ENCODE measurements at places on chromosomes 5 and 9.

DNA sequence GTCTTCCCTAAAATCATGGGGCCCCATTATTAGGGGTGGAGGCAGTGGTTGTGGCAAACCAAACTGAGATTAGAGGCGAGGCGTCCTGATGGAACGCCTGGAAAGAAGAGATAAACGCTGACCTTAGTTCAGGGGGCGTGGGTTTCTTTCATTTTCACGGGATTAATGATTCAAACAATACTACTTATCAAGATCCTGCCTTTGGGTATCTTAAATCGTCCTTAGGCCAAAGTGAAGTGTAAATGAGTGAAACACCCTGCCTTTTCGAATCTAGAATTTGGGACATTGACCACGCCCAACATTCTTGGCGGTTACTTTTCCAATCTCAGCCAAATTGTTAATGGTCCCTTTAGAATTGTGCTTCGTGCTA is 1.0 kb upstream of the UBTD2 start:
- DNase-seq = no peak

DNA sequence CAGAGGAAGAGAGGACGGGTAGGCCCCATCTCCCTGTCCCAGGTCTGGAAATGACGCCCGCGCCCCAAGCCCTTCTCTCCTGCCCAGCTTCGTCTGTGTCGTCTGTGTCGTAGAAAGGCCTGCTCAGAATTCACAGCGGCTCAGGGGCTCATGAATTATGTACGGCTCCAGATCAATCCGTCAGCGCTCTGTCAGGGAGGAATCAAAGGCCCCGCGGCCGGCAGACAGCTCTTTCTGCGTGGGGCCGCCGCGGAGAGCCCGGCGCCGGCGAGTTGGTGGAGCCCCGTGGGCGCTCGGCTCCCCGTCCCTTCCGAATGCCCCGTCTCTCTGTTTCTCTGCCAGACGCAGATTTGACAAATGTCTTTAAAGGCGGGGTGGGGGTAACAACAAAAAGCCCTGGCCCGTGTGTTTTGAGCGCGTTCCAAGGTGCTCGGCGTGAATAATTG is 83.8 kb upstream of the RAPGEF1 start:
- DNase-seq = no peak

DNA sequence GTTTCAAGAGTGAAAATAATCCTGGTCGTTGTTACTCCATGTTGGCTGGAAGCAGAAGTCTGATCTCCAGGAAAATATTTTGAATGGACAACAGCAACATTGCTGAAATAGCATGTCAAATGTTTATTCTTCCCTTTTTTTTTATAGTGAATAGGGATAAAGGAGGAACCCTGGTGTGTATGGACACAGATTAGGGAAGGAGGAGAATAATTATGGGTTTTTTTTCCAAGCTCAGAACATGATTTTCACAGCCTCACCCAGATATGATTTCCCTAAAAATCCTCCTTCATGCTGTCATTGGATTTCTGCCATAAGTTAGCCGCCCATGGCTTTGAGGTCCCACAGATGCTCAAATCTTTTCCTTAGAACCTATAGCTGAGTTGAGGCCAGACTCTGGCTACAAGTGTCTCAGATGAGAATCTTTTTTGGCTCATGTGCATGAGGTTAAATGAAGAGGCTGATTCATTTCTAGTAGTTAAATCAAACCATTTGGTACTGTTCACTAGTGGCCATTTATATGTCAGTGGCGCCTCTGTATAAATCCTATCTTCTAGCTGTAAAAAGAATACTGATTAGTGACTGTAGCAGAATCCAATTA is 65.5 kb upstream of the LIFR start:
- no peak for DNase-seq

DNA sequence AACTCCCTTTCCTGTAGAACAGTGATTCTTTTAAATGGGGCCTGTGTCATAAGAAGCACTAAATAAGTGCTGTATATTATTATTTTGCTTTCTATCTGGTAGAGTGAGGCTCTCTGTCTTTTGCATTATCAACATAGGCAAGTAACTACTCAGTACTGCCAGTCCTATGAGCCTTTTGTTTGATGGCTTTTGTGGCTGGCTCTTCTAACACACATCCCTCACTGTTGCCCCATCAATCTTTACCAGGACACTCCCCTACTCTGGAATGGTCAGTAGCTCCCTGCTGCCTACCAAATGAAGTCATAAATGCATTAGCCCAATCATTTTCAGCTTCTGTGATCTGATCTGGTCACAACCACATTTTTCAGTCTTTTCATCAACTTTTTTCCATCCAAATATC is 137.6 kb downstream of the INSYN2B start:
- DNase-seq = no peak

GRCh38 chr5:147880487-147880886 is 2.0 kb downstream of the SCGB3A2 start:
- DNase-seq = no peak

- no peak for DNase-seq
These were observed 316.4 kb upstream of the TUSC1 start for GRCh38 chr9:25994605-25995004.

DNA sequence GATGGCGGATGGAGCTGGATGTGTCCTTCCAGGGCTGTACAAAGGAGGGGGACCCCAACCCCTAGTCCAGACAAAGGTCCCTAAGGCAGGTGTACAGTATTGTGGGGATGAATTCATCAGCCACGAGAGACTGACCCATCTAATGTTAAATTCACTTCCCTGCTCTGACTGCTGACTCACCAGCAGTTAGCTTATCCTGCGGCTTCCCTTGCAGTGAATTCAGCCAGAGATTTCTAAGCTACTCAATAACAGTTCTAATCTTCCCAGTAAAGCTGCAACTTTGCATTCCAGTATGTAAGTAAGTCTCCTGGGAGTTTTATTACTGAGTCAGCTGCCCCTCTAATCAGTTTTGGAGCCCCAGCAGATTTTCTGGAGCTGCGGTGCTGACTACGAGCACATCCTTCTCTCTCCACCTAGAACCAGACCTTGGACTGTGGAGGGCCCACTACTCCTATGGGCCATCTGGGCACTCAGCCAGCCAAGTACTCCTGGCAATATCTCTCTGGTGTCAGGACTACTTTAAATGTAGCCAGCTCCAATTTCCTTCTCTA is 16.1 kb downstream of the B4GALT1 start:
- DNase-seq = no peak

DNA sequence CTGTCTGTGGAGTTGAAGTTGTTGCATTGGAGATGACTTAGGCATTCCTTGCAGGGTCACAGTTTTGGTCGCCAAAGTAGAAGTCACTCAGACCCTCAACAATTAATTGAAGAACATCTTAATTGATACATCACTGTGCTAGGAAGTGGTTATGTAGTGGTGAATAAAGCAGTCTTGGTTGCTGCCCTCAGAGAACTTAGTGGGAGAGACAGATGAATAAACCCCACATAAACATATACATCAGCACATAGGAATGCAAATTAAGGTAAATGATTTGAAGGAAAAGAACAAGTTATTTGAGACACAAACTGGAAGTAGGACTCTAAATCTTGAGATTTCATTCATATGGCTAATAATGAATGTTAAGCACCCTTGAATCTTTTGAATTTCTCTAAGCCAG is 25.7 kb downstream of the FAM174A start:
- no peak for DNase-seq

GRCh38 chr9:84718476-84718875 is 48.9 kb downstream of the NTRK2 start:
- no peak for DNase-seq

GRCh38 chr5:96336351-96336985 is 96.6 kb downstream of the PCSK1 start:
- DNase-seq = peak; percentile 66

- no peak for DNase-seq
These were observed 19.4 kb downstream of the RAB14 start for GRCh38 chr9:121182101-121182836.

DNA sequence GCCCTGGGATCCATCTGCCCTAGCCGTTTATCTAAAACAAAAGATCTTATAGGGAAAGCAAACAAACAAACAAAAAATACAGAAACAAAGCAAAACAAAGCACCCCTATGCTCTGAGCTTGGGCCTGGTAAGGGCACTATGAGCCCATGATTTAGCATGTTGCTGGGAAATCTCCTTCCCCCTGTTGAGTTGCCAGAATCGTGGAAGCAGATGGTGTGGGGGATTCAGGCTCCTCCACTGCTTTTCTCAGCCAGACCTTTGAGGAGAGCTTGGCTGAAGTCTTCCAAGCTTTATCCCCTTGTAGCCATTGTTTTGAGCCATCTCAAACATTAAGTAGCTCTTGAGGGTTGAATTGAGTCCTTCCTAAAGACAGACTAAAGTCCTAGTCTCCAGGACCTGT is 29.9 kb downstream of the TMC1 start:
- DNase-seq = no peak

DNA sequence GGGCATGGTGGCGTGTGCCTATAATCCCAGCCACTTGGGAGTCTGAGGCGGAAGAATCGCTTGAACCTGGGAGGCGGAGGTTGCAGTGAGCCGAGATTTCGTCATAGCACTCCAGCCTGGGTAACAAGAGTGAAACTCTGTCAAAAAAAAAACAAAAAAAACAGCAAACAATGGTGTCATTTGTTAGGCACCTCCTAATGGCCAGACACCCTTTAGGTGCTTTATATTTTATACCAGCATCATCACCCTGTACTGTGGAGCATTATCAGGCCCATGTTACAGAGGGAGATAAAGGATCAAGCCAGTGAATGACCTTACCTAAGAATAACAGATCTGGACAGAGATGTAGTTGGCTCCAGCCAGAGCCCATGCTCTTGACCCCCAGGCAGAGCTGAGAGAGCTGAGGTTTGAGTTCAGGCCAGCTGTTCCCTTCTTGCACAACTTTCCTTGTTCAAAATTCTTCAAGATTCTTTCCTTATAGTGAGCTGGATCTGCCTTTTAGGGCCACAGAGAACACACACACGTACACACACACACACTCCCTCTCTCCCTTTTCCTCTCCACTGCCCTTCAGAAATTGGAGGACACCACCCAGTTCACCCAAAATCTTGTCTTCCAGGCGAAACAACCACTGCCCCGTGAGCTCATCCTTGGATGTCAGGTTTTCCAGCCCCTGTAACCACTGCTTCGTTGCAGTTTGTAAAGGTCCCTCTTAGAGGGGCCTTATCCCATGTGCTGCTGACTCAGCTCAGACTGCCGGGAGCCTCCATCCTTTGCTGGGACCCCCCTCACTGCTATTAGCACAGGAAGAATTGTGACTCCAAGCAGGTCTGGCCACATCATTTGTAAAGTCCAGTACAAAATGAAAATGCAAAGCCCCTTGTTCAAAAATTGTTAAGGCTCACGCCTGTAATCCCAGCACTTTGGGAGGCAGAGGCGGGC is 10.4 kb upstream of the PTGES start:
- no peak for DNase-seq

- DNase-seq = no peak
These were observed 7.6 kb downstream of the FOXE1 start for GRCh38 chr9:97860451-97861147.

DNA sequence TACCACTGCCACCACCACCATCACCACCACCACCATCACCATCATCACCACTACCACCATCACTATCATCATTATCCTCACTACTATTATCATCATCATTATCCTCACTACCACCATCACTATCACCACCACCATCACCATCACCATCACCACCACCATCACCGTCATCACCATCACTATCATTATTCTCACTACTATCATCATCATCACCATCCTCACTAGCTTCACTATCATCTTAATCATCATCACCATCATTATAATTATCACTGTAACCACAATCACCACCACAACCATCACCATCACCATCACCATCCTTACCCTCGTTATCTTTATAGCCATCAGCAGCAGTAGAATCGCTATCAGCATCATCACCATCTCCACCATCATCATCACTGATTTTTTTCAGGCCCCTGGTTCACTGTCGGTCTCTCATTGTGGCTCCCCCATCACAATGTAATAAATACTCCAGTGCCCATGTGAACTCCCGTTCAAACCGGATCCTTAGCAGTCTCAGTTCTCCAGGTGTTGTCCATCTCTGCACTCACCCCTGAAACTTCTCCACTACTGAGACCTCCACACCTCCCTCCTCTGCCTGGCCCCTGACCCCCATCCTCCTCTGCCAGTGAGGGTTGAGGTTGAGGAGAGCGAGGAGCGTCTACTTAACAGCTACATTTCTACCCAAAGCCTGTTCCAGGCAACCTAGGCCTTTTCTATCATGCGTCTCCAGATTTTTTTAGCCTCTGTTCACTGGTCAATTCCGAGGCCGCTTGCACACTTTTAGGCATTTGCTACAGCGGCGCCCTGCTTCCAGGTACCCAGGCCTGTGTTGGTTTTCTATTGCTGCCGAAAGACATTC is 238.2 kb downstream of the PBX3 start:
- no peak for DNase-seq

DNA sequence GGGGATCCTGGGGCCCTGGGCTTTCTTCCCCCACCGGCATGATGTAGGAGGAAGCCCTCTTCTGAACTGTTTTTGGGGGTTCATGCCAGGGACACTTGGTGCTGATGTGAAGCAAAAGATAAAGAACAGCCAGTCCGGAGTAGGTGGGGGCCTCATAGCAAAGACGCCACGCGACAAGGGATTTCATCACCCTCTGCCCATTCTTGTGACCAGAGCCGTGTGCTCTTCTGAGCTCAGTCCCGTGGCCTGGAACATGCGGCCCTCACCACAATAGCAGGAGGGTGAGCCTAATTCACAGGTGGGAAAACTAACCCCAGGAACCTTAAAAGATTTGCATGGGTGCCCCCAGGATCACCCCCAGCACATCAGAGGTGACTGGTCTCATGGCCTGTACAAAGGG is 225.9 kb downstream of the HSPA4 start:
- DNase-seq = no peak

- DNase-seq = no peak
These were observed 1051.5 kb upstream of the C9orf72 start for GRCh38 chr9:28624771-28625170.

DNA sequence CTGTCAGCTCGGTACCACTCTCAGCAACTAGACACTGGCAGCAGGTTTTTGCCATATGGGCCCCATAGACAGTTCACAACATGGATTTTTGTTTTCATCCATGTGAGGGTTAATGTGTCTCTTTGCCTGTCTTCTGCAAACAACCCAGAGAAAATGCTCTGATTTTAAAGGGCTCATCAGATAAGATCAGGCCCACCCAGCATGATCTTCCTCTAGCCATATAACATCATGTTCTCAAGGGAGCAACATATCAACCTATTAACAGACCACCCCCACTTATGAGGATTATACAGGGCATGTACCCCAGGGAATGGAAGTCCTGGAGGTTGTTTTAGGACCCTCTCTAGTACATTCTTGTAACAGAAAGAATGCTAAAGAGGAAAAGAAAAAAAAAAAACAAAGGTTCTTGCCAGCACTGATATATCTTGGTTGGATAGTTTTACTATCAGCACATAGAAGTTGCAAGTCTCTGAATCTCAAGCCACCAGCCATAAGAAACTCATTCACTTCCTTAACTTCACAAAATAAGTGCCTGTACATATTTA is 1015.1 kb downstream of the TLE4 start:
- DNase-seq = no peak

- DNase-seq = no peak
These were observed 101.8 kb downstream of the PJA2 start for GRCh38 chr5:109307951-109308350.
